ENCODE measurements at places on chromosomes 3 and 15. TPM values are rescaled to one million over a fixed set of nuclear protein-coding genes. Genes with fewer than 3 reads are reported as not detected.
A peak's percentile ranks its signal among the peaks of the same experiment; 100 is the strongest.

The SLC9C1 gene
- total RNA-seq, result not detected

The B4GALT4 gene
- total RNA-seq, result 29.5 TPM

The ISLR gene
- not detected for total RNA-seq

The SAXO2 gene
- 14.9 TPM for total RNA-seq

The UBA7 gene
- 208 TPM for total RNA-seq

The SEMA6D gene
- not detected for total RNA-seq

DNA sequence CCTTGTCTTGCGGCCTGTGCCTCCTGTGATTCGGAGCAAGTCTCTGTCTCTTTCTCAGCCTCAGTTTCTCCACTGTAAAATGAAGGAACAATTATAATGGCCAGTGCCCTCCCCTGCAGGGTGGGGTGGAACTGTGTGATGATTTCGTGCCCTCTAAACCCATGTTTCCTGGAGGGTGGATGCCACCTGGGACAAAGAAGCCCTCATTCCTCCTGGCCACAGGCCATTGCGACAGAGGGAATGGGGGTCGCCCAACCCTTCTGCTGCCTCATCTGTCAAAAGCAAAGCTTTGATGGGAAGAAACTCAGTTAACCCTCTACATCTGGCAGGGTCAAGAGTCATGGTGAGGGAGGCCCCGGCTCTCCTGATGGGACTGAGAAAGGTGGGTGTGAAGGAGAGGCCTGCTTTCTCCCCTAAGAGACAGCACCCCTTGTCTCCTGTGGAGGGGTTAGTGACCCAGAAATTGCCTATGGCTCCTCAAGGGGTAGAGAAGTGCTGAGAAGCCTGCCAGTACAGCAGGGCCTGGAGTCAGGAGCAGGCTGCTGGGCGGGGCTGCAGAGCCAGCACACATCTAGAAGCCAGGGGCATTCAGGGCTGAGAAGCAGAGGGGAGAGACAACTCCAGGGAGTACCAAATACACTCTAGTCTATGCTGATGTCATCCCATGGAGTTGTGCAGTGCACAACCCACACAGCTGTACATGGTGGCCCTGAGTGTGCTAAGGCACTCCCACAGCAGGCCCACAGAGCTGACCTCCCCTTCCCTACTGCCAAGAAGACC, 61.0 kb downstream of the PLXNA1 start:
- no peak for DNase-seq

GRCh38 chr15:24962880-24963279, 8.1 kb downstream of the SNRPN start:
- no peak for DNase-seq

DNA sequence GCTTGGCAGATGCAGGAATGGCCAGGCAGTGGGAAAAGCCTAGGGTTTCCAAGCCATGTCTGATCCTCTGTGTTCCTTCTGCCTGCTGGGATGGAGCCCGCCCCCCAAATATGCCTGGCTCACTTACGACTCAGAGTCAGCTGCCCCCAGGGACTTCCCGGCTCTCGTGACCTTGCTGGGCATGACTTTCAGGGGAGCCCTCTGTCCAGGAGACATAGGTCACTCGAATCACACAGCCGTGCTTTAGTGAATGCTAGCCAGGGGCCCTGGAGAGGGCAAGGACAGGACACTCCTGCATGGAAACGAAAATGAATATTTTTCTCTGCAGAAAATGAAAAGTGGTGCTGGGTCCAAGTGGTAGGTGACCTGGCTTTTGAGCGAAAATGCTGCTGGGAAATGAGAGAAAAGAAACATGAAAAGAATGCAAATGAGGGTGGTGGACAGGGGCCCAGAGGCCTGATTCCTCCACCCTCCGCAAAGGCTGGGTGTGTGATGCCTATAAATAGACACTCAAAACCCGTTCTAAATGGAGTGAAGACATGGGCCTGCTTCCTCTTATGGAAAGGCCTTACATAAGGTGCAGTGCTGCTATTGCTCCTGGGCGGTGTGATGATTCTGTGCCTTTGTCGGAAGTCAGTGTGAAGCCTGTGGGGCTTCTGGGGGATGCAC, 107.4 kb downstream of the APBA2 start:
- DNase-seq, result no peak

DNA sequence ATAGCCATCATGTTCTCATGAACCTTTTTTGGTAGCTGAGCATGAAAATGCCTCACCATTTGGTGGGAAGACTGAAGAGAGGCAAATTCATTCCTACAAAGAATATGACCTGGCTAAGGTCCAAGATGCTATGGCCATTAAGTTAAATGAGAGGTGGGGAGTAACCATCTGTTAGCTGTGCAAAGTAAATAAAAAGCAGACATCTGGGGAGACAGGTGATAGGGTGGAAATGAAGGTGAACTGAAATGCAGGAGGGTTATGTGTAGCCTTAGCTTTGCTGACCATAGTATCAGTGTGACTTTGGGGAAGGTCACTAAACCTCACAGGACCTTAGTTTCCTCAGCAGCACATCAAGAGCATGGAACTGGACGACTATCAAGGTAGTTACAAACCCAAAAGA, 111.0 kb upstream of the STRIT1 start:
- DNase-seq, result no peak

- DNase-seq, result no peak
These were observed 325.5 kb downstream of the CHST2 start for GRCh38 chr3:143445118-143445517.

- no peak for DNase-seq
These were observed 24.0 kb upstream of the AADAC start for GRCh38 chr3:151789853-151790463.

DNA sequence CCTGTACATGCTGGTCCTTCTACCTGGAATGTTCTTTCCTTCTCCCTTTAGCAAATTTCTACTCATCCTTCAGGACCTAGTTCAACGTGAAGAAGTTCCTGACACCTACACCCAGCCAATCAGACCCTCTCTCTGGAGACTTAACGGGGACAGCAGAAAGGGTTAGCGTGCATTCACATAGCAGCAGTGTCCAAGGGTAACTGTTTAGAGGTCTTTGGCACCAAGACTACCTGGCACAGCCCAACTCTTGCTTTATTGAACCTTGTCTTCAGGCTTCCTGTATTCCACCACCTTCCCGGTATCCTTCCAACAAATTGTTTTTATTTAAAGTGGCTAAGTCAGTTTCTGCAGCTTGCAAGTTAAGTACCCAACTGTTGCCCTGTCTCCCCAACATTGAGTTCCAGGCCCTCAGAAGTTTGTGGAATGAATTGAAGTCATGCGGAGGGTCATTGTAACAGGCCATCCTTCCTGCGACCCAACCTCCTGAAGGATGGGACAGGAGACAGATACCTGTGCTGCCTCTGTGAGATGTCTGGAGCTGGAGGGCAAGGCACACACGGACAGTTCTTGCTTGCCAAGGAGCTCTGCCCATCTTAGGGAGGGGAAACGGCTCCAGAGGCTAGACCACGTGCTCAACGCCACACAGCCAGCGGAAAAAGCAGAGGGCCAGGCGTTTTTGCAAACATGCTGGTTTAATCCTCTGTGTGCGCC, 14.4 kb upstream of the WNT7A start:
- no peak for DNase-seq

- peak; percentile 67 for DNase-seq
These were observed 1.0 kb downstream of the LRCH3 start for GRCh38 chr3:197791892-197792647.

DNA sequence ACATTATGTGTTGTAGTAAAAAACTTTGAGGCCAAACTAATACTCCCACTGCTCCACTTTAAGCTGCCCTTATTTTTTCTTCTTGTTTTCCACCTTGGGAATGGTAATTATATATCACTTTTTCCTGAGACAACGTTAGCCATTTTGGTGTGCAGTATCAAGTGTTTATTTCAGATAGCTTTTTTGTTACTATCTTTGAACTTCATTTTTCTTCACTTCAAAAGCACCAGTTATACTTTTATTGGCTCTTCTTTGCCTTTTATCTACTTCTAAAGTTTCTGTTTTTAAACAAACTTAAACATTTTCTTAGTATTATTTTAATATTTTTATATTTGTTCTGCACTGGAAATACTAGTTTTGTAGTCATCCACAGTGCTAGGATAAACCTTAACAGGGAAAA, 6.5 kb downstream of the TOPAZ1 start:
- DNase-seq, result no peak

GRCh38 chr3:40307176-40307575, 2.3 kb upstream of the EIF1B start:
- DNase-seq, result no peak

All from CD4-positive, alpha-beta T cell (primary cell).